Suprapubic skin (tissue), 4 donors: ENCODE measurements at places on chromosomes 5 and 9. TPM values are rescaled to one million over a fixed set of nuclear protein-coding genes. Genes with fewer than 3 reads are reported as not detected.

DNA sequence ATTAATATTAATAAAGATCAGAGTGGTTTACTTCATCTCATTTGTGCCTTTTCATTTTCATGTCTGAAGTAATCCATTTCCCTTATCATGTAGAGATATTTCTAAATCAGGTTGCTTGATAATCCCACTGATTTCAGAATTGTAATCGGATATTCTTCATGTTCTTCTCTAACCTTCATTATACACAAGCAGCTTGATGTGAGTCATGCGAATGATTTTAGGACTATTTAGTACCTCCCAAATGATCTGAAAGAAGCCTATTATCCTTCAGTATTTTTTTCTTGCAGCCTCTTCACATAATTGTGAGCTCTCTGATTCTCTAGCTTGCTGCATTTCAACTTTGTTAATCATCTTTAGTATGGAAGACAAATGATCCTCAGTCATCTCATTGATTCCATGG, 182.0 kb downstream of the GIN1 start:
- DNase-seq: no peak

DNA sequence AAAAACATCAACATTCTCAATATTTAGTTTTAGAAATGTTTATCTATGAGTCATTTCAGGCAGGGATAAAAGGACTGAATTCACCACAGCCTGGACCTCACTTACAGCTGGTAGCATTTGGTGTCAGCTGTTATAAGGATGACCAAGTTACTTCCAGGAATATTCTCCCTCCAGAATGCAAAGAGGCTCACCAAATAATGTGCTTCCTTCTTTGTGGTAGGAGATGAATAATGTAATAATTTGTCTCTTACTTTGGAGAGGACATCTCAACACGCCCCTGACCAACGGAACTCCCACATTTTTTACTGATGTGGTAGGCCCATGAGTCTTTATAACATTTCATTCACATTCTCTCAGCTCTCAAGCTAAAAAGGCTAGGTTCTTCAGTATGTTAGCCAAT, 825.9 kb upstream of the GRAMD2B start:
- DNase-seq: no peak

GRCh38 chr9:100499460-100499859, 26.5 kb downstream of the TMEFF1 start:
- DNase-seq: no peak

DNA sequence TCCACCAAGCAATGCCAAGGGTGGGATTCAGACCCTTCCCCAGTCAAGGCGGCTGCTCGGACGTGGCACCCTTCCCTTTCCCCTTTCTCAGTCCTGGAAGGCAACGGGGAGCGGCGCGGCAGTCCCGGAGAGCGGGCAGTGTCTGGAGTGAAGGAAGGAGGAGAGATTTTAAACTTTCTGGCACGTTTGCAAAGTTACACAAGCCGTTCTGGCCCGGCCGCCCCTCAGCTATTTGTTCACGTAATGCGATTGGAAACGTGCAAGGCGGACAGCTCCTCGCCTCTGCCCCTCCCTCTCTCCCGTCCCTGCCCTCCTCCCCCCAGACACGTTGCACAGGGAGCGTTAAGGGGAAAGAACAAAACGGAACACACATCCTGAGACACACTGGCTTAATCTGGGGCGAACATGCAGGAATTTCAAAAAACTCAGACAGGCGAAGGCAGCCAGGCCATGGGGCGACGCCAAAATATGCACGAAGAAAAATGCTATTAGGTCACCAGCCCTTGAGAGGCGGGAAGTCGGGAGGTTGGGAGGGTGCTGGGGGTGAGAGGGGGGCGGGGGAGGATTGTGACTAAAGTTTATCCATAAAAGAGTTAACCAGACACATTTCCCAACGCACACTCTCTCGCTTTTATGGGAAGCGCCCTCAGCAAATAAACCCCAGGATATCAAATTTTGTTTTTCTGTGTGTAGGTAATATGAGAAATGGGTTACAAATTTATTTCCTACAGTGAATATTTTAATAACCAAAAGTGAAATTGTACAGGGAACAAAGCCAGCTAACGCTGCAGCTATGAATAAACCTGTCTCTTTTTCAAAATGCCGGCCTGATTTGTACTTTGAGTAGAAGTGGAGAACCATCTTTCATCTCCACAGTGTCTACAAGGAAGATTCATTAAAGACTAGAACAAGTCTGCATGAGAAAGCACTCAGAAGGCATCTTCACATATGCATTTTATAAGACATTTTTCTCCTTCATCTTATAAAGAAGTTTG, at the start of gene LOX:
LOX (minus strand) TSS at position 144 of the 995 bp plus-strand sequence. CDS start 274 bp downstream, outside the sequence.
- DNase-seq: peak; percentile 90

- DNase-seq: no peak
These were observed 283.8 kb upstream of the DMRT1 start for GRCh38 chr9:557601-558201.

DNA sequence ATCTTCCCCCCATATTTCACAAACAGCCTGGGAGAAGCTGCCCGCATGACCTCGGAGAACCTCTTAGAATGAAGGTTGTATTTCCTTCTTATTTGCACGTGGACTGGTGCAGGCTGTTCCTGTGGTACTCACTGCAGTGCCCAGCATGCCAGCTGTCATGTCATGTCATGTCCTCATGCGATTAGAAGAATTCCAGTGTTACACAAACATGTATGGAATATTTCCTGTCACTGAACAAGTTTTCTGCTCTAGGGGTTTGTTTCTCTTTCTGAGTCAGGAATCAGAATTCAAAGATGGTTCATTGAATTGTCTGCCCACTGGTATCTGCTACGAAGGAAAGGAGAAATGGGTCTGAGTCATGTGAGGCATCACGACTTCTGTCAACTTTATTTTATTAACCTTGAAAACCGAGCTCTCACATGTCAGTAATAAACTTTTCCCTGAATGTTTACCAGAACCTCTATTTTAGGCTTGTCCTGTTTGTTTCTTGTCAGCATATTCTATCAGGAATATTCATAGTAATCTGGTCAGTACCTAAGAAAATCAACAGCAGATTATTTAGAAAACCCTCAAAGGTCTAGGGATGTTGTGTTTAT, 415.6 kb downstream of the GADD45G start:
- DNase-seq: peak; percentile 45

DNA sequence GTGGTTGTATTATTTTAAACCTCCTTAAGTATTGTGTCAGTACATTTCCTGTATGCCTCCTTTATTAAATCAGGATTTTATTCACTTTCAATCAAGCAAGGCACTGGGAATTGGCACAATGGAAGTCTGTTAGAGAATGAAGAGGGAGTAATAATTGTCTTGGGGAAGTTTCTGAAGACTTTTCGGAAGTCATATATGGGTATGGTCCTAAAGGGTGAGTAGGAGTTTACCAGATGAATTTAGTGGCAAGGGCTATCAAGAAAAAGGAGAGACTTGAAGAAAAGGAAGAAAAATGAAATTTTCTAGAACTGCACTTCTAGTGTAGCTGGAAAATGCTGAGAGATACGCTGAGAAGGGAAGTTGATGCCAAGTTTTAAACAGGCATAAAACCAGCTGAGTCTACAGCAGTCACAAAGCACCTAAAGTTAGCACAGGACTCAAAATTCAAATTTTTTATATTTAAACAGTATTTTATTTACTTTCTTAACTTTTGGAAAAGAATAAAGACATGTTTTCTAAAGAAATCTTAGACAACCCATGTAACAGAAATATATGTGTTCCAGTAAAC, 184.9 kb downstream of the SMC2 start:
- no peak for DNase-seq

GRCh38 chr5:74406844-74407243, 233.7 kb downstream of the ENC1 start:
- no peak for DNase-seq

DNA sequence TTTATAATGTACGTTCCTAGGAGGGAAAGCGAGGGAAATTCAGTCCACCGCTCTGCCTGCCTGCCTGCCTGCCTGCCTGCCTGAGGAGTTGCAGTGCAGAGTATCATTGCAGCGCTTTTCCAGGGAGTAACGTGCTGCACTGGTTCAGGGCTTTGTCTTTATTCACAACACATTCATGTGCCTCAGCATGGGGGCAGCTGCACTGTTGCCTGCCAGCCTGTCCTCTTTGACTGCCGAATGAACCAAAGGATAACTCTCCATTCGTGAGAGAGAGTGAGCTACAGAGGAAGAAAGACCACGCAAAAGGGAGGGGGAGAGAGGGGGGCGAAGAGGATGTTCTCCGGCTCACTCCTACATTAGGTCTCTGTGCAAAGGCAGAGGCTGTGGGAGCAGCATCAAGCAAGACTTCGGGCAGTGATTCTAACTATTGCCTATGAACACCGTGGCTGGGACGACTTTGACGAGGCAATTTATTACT, 791.2 kb downstream of the MAT2B start:
- no peak for DNase-seq

The ADAMTS12 gene
- 0.81 TPM for total RNA-seq

The LCN9 gene
- not detected for total RNA-seq

The KIF4B gene
- total RNA-seq: not detected

The FOXD4L4 gene
- 0.40 TPM for total RNA-seq

The CER1 gene
- total RNA-seq: not detected

The PCDHGA7 gene
- 3.8 TPM for total RNA-seq
